ENCODE measurements at places on chromosomes 13 and 19.

DNA sequence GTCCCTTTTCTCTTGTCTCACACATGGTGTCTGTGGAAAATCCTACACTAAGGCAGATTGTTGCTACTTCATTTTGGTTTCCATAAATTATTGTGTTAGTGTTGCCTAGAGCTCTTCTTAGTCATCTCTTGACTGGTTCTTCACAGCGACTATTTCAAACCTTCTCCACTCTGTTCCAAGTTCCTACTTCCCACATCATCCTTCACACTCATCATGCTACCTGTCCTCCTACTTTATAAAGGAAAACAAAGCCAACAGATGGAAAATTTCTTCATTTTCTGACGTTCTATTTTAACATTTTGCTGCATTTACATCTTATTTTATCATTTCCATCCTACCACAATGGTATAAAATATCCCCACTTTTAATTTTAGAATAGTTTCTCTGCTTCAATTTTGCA lies 614.1 kb downstream of the LMO7 start:
- DNase-seq: no peak

DNA sequence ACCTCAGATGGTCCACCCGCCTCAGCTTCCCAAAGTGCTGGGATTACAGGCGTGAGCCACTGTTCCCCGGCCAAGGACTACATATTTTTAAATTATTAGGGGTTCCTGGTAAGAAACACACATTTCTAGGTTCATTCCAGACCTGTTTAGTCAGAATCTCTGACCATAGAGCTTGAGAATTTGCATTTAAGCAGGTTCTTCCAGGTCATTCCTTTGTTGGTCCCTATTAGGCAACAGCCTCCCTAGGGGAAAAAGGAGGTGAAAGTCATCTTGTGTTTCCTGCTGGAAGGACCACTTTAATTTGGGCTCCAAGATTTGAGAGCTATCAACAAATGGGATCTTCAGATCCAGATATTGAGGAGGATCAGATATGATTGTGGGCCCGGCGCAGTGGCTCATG lies 16.3 kb downstream of the S1PR2 start:
- no peak for DNase-seq

DNA sequence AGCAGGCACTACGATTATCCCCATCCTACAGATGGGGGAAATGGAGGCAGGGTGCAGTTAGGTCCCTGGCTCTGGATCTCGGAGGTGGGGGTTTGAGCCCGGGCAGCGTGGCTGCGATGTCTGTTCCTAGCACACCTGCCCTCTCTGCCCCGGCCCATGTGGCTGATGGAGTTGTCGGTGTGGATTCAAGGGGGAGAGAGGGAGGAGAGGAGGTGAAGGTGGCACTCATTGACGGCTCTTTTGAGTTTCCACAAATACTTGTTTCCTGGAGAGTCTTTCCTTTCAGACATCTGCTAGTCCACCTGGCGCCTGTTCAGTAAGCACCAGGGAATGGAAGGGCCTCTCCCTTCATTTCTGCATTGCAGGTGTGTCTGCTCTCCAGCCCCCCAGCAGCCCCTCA lies 69.9 kb downstream of the ARHGEF18 start:
- DNase-seq: no peak

DNA sequence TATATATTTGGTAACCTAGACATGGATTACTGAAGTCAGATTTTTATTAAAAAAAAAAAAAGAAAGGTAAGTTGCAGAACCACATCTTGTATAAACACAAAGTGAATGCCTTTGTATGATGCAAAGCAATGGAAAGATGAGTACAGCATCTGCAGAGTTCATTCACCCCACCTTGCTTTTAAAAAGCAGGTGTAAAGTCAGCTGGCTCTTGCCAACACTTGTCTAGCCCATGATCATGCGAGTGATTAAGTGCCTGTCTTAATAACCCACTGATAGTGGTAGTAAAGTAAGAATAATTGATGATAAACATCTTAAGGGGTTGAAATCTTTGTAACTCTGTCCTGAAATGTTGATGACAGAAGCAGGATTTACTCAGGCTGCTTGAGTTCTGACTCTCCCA lies 710.4 kb downstream of the EFNB2 start:
- no peak for DNase-seq

- peak; percentile 83 for DNase-seq
Measured at GRCh38 chr19:1241417-1242095, at the start of gene ATP5F1D. ATP5F1D (plus strand) TSS chr19:1241751; CDS start chr19:1241851, 100 bp downstream.

Data from T-helper 9 cell (primary cell).